ENCODE measurements at places on chromosomes 2 and 18.

DNA sequence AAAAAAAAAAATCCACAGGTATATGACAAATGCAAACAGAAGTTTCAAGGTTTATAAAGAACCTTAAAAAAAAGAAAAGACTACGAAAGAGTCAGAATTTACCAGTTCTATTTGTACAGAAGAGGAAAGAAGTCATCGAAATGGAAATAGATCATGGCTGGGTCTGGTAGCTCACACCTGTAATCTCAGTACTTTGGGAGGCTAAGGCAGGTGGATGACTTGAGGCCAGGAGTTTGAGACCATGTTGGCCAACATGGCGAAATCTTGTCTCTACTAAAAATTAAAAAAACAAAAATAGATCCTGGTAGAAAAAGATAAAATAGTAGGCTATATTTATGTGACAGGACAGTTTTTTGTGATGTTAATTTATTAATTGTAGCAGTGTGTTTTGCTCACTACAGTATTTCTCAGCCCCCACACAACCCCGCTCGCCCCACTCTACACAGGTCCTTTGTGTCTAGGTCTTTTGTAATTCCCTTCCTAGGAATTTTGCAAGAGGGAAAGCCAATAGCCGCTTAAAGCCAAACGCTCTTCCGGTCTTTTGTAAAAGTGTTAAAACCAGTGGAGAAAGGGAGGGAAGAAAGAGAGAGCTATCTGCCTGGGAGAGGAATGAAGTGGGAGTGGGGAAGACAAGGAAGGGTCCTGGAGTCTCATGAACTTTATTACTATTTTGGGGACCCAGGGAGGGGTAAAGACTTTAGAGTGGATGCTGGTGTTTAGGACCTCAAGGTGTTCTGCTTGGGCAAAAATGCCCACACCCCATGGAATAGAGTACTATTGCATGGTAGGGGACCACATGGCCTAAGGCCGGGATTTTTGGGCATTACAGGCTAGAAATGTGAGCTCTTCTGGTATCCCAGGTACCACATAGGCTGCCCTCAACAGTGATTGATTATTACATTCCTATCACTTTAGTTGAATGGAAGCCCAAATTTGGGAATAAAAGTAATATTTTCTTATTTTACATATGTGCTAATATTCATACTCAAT is 59.4 kb upstream of the XPO1 start:
- H3K4me3 ChIP-seq: no peak overlapping the region
- peaks cover 6% of the 10 kb centered on the region for H3K27me3 ChIP-seq
- peak overlapping the region; percentile 4 for H3K27ac ChIP-seq

- no peak overlapping the region for H3K4me3 ChIP-seq
- ATAC-seq: no peak
- H3K27me3 ChIP-seq: no peaks in the 10 kb centered on the region
- no peaks in the 10 kb centered on the region for H3K36me3 ChIP-seq
Measured at GRCh38 chr2:25596516-25597244, 76.7 kb downstream of the DTNB start.

DNA sequence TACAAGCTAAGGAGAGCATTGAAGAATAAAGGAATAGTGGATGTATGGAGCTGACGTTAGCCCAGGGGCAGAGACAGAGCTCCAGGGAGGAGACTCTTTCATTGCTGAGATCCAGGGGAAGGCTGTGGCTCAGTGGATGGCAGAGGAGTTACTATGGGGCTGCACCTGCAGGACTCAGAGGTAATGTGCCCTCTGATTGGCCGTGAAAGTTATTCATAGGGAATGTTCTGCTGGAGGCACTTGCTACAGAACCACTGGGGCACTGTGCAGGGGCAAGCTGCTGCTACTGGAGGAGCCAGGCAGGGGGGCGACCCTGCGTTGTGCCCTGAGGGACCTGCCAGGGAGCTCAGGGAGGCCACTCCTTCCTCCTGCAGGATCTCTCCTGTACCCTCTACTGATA is 199.2 kb downstream of the PTPRM start:
- H3K4me3 ChIP-seq: no peak overlapping the region
- H3K27ac ChIP-seq: no peak overlapping the region
- no peak for ATAC-seq
- H3K4me1 ChIP-seq: no peaks in the 10 kb centered on the region

- H3K4me3 ChIP-seq: peak overlapping the region; percentile 21
- no peaks in the 10 kb centered on the region for H3K27me3 ChIP-seq
- ATAC-seq: peak; percentile 98
Measured at GRCh38 chr2:12430407-12431133, 286.2 kb upstream of the TRIB2 start.

DNA sequence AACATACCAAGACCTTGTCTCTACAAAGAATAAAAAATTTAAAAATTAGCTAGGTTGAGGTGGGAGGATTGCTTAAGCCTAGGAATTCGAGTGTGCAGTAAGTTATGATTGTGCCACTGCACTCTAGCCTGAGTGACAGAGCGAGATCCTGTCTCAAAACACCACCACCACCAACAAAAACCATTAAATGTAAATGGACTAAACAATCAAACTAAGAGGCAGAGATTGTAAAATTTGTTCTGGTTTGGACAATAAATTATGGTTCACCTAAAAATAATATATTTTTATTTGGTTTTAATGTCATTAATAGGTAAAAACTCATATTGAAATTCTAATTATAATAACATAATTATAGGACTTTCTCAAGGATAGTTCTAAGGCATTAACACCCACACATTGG is 9.9 kb upstream of the ATIC start:
- H3K27me3 ChIP-seq: peaks cover 5% of the 10 kb centered on the region
- no peaks in the 10 kb centered on the region for H3K4me1 ChIP-seq
- no peak for ATAC-seq
- H3K36me3 ChIP-seq: no peaks in the 10 kb centered on the region
- H3K4me3 ChIP-seq: no peak overlapping the region

DNA sequence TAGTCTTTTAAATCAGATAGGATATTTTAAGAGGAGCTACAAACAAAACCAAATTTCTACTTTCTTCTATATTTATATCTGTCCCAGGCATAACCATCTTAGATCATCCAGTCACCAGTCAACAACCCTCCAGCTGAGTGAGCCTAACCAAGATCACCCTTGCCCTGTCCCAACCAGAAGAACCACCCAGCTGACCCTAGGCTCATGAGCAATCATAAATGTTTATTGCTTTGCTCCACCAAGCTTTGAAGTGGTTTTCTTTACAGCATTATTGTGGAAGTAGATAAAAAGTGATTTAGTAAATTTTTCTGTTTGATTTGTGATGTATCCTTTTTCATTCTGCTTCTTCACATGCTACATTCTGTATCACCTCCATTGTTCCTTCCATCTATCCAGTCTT is 167.2 kb upstream of the PIEZO2 start:
- peaks cover 3% of the 10 kb centered on the region for H3K27me3 ChIP-seq
- no peak overlapping the region for H3K27ac ChIP-seq
- no peak overlapping the region for H3K4me3 ChIP-seq
- no peaks in the 10 kb centered on the region for H3K4me1 ChIP-seq
- no peaks in the 10 kb centered on the region for H3K36me3 ChIP-seq
- ATAC-seq: no peak

DNA sequence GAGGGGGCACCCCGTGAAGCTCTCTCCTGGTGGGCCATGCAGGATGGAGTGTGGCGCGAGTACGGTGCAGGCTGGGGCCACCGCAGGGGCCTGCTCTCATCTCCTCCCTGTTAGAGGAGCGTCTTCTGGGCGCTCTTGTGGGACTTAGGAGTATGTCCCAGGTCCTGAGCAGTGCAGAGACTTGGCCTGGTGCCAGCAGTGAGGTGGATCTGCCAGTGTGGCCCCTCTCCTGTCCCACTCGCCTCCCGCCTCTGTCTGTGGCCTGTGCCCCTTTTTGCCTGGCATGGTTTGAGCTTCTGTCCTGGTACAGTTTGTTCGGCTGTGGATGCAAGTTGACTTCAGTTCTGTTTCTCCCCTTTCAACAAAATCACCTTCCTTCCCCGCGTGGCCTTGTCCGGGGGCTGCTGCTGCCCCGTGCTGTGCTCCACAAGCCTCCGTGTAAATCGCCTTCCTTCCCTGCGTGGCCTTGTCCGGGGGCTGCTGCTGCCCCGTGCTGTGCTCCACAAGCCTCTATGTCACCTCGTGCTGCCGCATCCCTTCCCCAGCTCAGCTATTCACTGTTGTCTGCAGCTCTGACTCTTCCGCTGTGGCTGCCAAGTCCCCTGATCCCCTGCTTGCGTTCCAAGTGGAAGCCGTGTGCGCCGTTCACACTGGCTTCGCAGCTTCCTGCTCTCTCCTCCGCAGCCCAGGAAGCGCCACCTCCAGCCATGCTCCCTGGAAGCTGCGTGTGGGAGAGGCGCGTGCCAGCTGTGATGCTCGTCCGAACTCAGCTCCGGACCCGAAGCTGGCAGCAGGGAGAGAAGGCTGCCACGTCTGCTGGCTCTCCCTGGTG is 13.7 kb downstream of the LDLRAD4 start:
- no peak overlapping the region for H3K4me3 ChIP-seq
- no peaks in the 10 kb centered on the region for H3K27me3 ChIP-seq
- no peak for ATAC-seq
- no peak overlapping the region for H3K27ac ChIP-seq
- H3K36me3 ChIP-seq: no peaks in the 10 kb centered on the region

DNA sequence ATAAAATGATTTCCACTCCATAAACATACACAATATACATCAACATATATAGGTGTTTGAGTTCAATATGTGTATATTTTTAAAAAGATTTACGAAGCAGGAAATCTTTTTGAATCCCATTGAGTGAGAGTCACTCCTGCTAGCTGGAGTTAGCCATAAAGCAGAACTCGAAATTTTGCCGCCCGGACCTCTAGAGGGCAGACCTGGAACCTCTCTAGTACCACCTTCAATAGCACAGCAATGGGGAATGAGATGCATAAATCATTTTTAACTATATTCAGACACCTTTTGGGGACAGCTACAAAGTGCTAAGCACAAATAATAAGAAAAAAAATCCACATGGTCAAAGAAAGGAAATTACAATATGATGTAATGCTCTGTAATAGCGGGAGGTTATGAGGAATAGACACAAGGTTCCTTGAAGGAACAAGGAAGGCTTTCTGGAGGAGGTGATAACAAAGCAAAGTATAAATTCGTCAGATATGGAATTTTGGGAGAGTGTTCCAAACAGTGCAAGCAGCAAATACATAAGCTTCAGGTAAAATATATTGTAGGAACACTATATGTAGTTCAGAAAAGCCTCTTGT is 533.4 kb downstream of the ERBB4 start:
- no peak overlapping the region for H3K27ac ChIP-seq
- no peaks in the 10 kb centered on the region for H3K27me3 ChIP-seq
- no peak for ATAC-seq
- H3K36me3 ChIP-seq: no peaks in the 10 kb centered on the region
- H3K4me1 ChIP-seq: no peaks in the 10 kb centered on the region
- H3K4me3 ChIP-seq: no peak overlapping the region

- no peaks in the 10 kb centered on the region for H3K27me3 ChIP-seq
- no peak overlapping the region for H3K4me3 ChIP-seq
- H3K36me3 ChIP-seq: no peaks in the 10 kb centered on the region
- no peaks in the 10 kb centered on the region for H3K4me1 ChIP-seq
- ATAC-seq: no peak
- H3K27ac ChIP-seq: no peak overlapping the region
Measured at GRCh38 chr18:49015886-49016647, 65.3 kb upstream of the SMAD7 start.

DNA sequence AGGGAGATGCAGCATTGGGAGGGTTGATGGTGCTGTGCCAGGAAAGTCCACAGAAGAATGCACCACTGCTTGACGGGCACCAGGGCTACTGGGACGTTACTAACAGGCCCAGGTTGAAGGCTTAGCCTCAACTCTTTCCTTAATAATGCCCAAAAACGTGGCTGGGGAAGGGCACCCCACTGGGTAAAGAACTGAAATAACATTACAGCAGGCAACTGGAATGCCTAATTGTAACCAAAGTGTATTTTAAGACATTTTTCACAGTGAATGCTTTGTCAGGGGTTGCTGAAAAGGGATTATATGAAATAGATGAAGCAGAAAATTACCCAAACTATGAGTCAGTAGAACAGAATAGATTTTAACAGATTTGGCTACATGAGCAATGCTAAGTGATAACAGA is 191.3 kb downstream of the CMPK2 start:
- ATAC-seq: no peak
- no peak overlapping the region for H3K27ac ChIP-seq
- H3K36me3 ChIP-seq: no peaks in the 10 kb centered on the region
- peaks cover 20% of the 10 kb centered on the region for H3K27me3 ChIP-seq
- H3K4me1 ChIP-seq: no peaks in the 10 kb centered on the region
- H3K4me3 ChIP-seq: no peak overlapping the region

- peak overlapping the region; percentile 80 for H3K27ac ChIP-seq
- H3K4me1 ChIP-seq: peaks cover 43% of the 10 kb centered on the region
- H3K27me3 ChIP-seq: no peaks in the 10 kb centered on the region
- peaks cover 59% of the 10 kb centered on the region for H3K36me3 ChIP-seq
Measured at GRCh38 chr2:74835831-74836674, 2.1 kb downstream of the HK2 start.

GRCh38 chr2:59282374-59283057 is 1041.4 kb upstream of the FANCL start:
- no peak for ATAC-seq
- no peak overlapping the region for H3K27ac ChIP-seq
- no peaks in the 10 kb centered on the region for H3K4me1 ChIP-seq
- no peaks in the 10 kb centered on the region for H3K27me3 ChIP-seq

DNA sequence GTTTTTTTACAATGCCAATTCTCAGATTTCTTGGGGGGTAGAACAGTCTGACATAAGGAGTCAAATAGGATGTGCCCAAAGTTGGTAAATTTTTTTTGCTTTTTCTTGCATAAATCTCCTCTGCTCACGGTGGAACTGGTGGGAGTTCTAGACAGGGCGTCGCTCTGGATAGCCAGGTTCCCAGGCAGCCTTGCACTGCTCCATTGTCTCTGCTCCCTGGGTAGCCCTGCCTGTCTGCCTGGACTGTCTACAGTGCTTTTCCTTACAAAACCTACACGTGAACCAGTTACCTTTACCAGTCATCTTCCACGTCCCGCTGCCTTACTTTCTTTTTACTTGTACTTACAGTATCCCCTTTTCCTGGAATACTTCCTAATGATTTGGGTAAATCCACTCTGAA is 117.1 kb downstream of the ZNF407 start:
- H3K27ac ChIP-seq: peak overlapping the region; percentile 17
- no peaks in the 10 kb centered on the region for H3K27me3 ChIP-seq
- H3K4me1 ChIP-seq: peaks cover 11% of the 10 kb centered on the region
- no peak overlapping the region for H3K4me3 ChIP-seq

- H3K36me3 ChIP-seq: no peaks in the 10 kb centered on the region
- H3K4me3 ChIP-seq: no peak overlapping the region
- H3K27ac ChIP-seq: no peak overlapping the region
- no peaks in the 10 kb centered on the region for H3K4me1 ChIP-seq
Measured at GRCh38 chr2:44912660-44913059, 28.8 kb upstream of the SIX3 start.

DNA sequence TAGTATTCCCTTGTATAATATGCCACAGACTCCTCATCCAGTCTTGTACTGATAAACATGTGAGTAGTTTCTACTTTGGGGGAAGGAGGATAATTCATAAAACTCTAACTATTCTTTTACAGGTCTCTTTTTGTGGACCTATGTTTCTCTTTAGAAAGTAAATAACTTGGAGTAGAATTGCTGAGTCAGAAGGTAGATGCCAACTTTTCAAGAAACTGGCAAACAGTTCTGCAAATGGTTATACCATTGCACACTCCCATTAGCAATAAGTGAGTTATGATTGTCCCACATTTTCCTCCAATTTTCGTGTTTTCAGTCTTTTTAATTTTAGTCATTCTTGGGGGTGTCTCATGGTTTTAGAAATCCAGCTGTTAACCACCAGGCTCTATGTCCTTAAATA is 477.2 kb upstream of the LRRTM4 start:
- H3K4me3 ChIP-seq: no peak overlapping the region
- no peak for ATAC-seq
- no peaks in the 10 kb centered on the region for H3K36me3 ChIP-seq
- H3K27ac ChIP-seq: no peak overlapping the region
- no peaks in the 10 kb centered on the region for H3K4me1 ChIP-seq

GRCh38 chr18:65235966-65236624 is 514.7 kb upstream of the CDH7 start:
- no peaks in the 10 kb centered on the region for H3K4me1 ChIP-seq
- no peak overlapping the region for H3K4me3 ChIP-seq
- no peak overlapping the region for H3K27ac ChIP-seq
- ATAC-seq: no peak
- no peaks in the 10 kb centered on the region for H3K27me3 ChIP-seq
- H3K36me3 ChIP-seq: no peaks in the 10 kb centered on the region

Data from activated T-helper 17 cell treated with anti-CD3 and anti-CD28 coated beads, Interleukin-2, amount 50 U/mL, for 72 hours (primary cell).